Left colon (tissue), 2 donors: ENCODE measurements at places on chromosomes 6 and 20. TPM values are rescaled to one million over a fixed set of nuclear protein-coding genes. Genes with fewer than 3 reads are reported as not detected.

HMGCLL1 gene
- total RNA-seq: 0.18 TPM

DEFB132 gene
- not detected for total RNA-seq

SMLR1 gene
- total RNA-seq: not detected

PBOV1 gene
- not detected for total RNA-seq

ANKRD66 gene
- not detected for total RNA-seq

SOX18 gene
- total RNA-seq: 9.1 TPM

CTAGE9 gene
- not detected for total RNA-seq

TBXT gene
- not detected for total RNA-seq

HLA-DQA1 gene
- total RNA-seq: 45.0 TPM

SEL1L2 gene
- total RNA-seq: not detected

HUS1B gene
- total RNA-seq: 0.95 TPM

EPM2A gene
- total RNA-seq: 7.6 TPM

BMP6 gene
- 2.1 TPM for total RNA-seq

PDYN gene
- not detected for total RNA-seq

OVOL2 gene
- 21.7 TPM for total RNA-seq

SRSF6 gene
- 109 TPM for total RNA-seq

THEMIS gene
- total RNA-seq: 0.67 TPM

ULBP3 gene
- total RNA-seq: 1.2 TPM

WFDC10B gene
- total RNA-seq: not detected

PDE10A gene
- total RNA-seq: 2.2 TPM

PSORS1C2 gene
- total RNA-seq: not detected

COL19A1 gene
- 1.1 TPM for total RNA-seq

TMEM181 gene
- 46.7 TPM for total RNA-seq

PRDM1 gene
- total RNA-seq: 25.9 TPM

HEY2 gene
- 1.3 TPM for total RNA-seq

LAMP5 gene
- 0.27 TPM for total RNA-seq

SEMG1 gene
- total RNA-seq: 0.21 TPM

TINAG gene
- 41.6 TPM for total RNA-seq

PACRG gene
- 1.3 TPM for total RNA-seq

SNX3 gene
- total RNA-seq: 108 TPM

FHL5 gene
- 3.4 TPM for total RNA-seq

EFHC1 gene
- 11.1 TPM for total RNA-seq

DSP gene
- total RNA-seq: 249 TPM

DNAH8 gene
- total RNA-seq: not detected

ZSCAN12 gene
- 4.9 TPM for total RNA-seq

DUSP15 gene
- 0.27 TPM for total RNA-seq

EFCAB8 gene
- total RNA-seq: 0.11 TPM

OR12D3 gene
- not detected for total RNA-seq

SLC22A3 gene
- 2.0 TPM for total RNA-seq

MCHR2 gene
- not detected for total RNA-seq

QKI gene
- total RNA-seq: 12.9 TPM

BPIFB2 gene
- not detected for total RNA-seq

CTCFL gene
- total RNA-seq: not detected

BMP5 gene
- 4.8 TPM for total RNA-seq

C2 gene
- total RNA-seq: 6.1 TPM

SRSF12 gene
- not detected for total RNA-seq

WFDC5 gene
- not detected for total RNA-seq

DXO gene
- 14.4 TPM for total RNA-seq

TFAP2C gene
- 1.6 TPM for total RNA-seq

EGFL8 gene
- 13.7 TPM for total RNA-seq

SIRPA gene
- 13.3 TPM for total RNA-seq

EYS gene
- 1.3 TPM for total RNA-seq

XKR7 gene
- 0.11 TPM for total RNA-seq

PRSS16 gene
- total RNA-seq: 32.9 TPM

FAM229B gene
- 0.49 TPM for total RNA-seq

SLC39A7 gene
- total RNA-seq: 128 TPM
